NCI-H460 (cell line): ENCODE measurements at places on chromosomes 5 and 9. TPM values are rescaled to one million over a fixed set of nuclear protein-coding genes. Genes with fewer than 3 reads are reported as not detected.

The PPP3R2 gene
- not detected in 2 replicates for total RNA-seq

GRCh38 chr9:111529787-111530186 is 4.8 kb downstream of the ZNF483 start:
- DNase-seq = no peak

GRCh38 chr5:115557667-115558387 is 13.3 kb upstream of the FEM1C start:
- DNase-seq = no peak

DNA sequence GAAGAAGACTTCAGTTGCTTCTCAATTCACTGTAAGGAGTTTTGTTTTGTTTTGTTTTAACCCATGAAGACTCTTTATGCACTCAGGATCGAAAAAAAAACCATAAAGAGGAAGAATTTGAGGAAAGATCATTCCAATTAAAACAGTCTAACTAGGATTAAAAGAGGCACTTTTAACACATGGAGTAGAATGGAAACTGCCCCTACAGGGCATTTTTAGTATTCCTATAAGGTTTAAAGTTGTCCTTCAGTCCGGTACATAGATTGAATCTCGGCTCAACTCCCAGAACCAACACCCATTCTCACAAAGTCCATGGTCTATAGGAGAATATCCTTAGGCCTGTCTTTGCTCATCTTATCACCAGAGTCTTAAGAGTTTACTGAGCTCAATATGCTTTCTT is 469.6 kb downstream of the DTWD2 start:
- no peak for DNase-seq

GRCh38 chr9:87661241-87661640 is 64.7 kb upstream of the CTSL start:
- DNase-seq = no peak

- DNase-seq = no peak
Measured at GRCh38 chr5:111950660-111951059, 193.7 kb upstream of the NREP start.

DNA sequence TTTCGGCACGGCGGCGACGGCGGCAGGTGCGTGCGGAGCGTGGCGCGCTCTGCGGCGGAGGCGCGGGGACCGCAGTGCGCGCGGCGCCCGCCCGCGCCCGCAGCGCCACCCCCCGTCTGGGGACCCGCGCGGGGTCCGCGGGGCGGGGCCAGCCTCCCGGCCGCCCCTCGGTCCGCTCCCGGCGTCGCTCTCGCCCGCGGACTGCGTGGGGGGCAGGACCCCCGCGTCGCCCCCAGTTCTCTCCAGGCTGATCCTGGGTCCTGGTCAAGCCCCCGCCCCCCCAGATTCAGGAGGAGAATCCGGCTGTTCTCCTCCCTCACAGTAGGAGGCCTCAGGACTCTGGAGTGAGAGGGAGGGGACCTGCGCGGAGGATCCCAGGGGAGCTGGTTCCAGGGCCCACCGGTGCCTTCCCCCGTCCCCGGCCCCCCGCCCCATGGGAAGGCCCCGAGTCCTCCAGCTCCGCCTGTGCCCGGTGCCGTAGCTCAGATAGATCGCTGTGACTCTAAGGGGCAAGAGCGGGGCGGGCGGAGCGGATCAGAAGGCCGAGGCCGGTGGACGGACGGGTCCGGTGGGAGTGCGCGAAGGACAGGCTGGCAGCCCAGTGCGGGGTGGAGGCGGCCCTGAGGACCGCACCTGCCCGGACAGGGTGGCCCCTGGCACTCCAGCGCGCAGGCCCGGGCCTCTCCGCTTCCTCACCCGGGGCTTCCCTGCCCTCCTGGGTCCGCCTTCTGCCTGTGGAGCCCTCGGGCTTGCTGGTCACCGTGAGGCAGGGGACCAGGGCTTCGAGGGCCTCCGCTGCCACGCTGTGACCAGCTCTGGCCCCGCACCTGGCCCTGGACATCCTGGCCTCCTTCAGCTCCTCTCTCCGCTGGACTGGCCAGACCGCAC is at the start of gene RNF208:
TSS of gene RNF208 (minus strand) at position 51 of the 888 bp plus-strand sequence. CDS start 1,028 bp downstream, outside the sequence.
- no peak for DNase-seq
